Activated CD4-positive, alpha-beta T cell treated with anti-CD3 and anti-CD28 coated beads, Interleukin-2, amount 50 U/mL, for 1 hour (primary cell): ENCODE measurements at places on chromosomes 12 and 14.

GRCh38 chr12:21771311-21771710 lies 3.2 kb downstream of the KCNJ8 start:
- no peak for DNase-seq

DNA sequence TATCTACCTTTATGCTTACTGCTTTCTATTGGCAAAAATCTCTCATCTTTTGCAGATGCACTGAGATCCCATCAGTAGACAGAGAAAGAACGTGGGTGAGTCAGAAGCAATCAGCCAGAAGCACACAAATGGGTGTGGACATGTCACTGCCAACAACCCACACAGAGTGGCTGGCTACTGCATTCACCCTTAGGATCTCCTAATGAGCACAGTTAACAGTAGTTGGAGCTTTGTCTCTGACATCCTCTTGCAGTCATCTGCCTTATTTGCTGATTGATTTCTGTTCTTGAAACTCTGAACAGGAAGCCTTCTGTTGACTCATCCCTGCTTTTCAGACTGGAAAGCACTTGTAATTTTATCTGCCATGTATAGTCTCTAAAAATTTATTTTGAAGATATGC lies 117.2 kb downstream of the RGS6 start:
- DNase-seq: no peak

GRCh38 chr14:101495827-101496775 lies 65.2 kb upstream of the DIO3 start:
- DNase-seq: no peak

DNA sequence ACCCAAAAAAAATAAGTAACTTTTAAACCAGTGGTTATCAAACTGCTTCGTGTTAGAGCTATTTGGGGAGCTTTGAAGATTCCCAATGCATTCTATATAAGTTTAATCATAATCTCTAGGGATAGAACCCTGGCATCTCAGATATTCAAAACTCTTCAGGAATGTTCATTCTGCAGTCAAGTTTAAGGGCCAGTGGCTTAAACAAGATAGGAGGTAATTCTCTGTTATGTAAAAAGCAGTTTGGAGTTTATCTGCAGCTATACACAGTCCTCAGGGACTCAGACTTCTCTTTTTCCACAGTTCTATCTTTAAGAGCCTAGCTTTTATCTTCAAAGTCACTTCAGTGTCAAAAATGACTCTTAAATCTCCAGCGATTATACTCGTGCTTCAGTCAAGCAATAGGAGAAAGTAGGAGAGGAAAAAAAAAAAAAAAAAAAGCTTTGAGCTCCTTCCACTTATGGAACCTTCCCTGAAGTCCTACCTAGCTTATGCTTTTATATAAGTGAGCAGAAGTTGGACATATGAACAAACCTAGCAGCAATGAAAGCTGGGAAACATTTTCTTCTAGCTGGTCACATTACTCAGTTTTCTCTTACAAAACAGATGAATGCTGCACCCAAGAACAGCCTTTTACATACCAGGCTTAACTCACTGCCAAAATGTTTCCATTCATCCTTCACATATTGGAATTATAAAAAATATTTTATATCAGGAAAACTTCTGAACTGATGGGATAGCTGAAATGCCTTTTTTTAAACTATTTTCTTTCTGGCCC lies 302.8 kb downstream of the FSCB start:
- no peak for DNase-seq

- no peak for DNase-seq
These were observed 187.6 kb downstream of the NAV3 start for GRCh38 chr12:78018171-78018910.

DNA sequence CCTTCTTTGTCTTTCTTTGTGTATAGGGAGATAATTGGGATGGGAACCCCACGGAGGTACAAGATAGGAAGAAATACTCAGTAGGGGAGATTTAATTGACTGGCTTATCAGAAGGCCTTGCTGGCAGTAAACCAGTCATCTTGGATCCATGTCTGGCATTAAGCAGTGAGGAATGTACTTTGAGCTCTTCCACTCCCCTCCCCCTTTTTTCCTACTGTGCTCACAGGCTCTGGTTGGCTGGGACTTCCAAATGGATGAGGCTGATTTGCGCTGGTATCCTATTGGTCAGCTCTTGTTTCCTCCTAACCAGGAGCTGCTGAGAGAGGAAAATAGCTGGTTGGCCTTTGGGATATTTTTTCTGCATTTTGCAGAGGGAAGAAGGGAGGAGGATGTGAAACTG lies 24.7 kb downstream of the NGDN start:
- DNase-seq: no peak

- DNase-seq: no peak
These were observed 14.9 kb upstream of the HSP90B1 start for GRCh38 chr12:103915306-103915705.

DNA sequence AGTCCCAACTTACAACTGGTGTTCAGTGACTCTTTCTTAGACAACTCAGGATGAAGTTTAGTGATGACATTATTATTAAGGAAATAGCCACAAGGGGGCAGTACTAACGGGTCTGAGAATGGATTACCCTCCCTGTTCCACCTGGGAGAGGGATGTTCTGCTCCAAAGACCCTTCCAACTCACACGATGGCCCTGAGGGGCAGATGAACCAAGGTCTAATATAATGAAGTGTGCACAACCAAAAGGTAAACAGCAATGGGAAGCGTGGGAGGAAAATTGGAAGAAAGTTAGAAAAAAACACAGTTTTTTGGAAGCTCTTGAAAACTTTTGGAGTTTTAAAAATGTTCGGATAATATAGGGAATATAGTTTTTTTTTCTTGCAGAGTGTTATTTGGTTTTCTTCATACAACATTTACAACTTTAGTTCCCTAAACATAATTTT lies 24.0 kb downstream of the FGF6 start:
- peak; percentile 8 for DNase-seq

DNA sequence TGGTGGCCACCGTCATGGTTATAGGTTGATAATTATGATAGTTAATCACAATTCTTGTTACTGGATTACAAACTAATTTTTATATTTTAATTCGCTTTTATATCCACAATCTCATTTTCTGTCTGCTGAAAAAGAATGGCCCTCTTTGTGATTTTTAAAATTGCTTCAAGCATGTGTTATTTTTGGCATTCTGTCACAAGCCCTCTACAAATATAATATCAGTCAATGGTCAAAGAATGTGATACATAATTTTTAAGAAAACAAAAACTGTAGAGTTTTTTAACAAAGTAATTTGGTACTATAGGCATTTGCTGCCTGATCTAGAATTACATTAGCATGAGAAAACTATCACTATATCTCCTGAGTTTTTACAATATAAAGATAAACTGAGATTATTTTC lies 352.0 kb upstream of the TMTC1 start:
- no peak for DNase-seq

GRCh38 chr12:108315486-108316105 lies 23.5 kb downstream of the CMKLR1 start:
- DNase-seq: no peak

DNA sequence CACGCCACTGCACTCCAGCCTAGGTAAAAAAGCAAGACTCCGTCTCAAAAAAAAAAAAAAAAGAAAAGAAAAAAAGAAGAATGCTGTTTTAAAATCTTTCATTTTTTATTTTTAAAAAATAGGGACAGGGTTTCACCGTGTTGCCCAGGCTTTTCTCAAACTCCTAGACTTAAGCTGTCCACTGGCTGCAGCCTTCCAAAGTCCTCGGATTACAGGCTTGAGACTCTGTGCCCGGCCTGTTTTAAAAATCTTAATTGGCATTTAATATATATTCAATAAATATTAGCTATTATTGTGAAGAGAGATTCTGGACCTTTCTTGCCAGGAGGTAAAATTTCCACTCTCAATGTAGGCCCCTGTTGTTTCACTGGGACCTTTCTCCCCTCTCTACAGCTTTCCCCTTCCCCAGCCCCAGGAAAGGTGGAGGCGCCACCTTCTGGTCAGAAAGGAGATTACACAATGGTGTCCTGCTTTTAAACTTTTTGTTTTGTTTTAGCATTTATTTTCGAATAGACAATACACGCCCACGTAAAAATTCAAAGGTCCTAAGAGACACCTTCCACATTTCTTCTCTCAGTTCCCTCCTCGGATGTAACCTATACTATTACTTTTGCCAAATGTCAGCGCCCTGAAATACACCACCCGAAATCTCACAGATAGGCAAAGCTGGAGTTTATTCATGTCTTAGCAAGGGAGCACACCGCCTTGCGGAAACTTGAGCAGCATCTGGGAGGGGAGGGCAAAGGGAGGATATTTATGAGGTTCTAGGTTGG lies 23.8 kb upstream of the PHC1 start:
- peak; percentile 61 for DNase-seq

GRCh38 chr14:55585854-55586253 lies 5.8 kb downstream of the KTN1 start:
- no peak for DNase-seq

- no peak for DNase-seq
These were observed 4.4 kb downstream of the SLC22A17 start for GRCh38 chr14:23348297-23348655.

DNA sequence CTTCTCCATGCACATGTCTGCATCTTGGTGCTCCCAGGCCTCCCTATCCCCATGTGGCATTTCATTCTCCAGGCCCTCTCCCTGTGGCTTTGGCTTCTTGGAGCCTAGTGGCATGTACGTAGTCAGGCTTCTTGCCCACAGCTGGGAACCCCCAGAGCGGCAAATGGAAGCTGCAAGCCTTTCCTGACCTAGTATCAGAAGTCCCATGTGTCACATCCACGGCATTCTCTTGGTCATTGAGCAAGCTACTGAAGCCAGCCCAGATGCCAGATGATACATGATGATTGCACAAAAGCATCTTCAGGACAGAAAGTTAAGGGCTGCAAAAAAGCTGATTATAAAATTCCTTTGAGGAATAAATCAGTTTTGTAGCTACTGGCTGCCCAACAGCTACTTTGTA lies 154.9 kb downstream of the PELI2 start:
- no peak for DNase-seq

DNA sequence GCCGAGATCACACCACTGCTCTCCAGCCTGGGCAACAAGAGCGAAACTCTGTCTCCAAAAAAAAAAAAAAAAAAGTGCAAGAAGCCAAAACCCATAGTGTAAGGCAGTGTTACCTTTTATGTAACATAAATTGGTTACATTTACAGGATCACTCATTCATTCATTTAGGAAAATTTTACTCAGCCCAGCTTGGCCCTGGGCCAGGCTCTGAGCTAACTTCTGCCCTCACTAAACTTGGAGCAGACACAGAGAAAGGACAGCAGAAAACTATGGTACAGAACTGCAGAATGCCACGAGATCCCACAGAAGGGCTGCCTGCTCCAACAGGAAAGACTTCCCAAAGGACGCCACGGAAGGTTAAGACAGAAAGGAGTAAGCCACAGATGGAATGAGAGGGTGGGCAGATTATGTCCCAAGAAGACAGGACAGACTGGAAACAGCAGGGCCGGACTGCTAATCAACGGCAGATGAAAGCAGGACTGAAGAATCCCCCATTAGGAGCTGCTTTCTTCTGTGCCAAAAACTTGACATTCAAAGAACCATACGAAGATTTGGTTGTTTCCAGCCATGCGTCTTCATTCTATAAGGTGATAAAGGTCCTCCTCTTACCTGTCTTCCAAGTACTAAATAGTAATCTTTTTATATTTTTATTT lies 18.9 kb downstream of the PPP1R13B start:
- no peak for DNase-seq

DNA sequence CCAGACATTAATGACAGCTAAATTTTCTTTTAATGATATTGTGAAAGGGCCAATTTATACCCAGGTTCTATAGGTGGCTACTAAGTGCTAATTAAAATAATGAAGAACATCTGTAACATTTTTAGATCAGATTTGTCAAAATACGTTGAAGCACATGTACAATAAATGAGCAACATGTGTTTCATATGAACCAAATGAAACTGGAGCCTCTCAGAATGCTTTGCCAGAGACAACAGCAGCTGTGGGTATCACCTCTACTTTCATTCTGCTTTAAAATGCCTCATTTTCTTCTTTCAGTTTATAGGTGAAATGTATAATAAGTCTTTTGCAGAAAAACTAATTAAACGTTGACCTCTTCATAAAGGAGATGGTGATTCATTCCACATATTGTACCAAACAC lies 26.1 kb upstream of the MYF6 start:
- no peak for DNase-seq

GRCh38 chr12:128534906-128535305 lies 267.9 kb downstream of the TMEM132C start:
- DNase-seq: no peak

DNA sequence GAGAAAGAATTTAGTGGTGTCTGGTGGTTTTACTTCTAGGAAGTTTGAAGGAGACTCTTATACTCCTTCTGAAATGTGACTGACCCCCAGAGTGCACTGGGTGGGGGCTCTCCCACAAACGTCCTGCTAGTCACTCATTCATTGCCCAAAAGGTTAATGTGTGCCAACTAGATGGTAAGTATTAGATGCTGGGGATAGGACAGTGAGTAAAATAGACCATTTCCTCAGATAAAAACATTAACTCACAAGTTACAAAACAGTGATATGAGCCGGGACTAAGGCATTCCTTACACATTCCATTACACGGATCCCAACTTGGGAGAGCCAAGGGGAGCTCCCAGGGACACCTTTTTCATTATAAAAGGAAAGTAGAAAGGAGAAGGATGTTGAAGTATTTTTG lies 185.1 kb downstream of the ATXN7L3B start:
- no peak for DNase-seq

DNA sequence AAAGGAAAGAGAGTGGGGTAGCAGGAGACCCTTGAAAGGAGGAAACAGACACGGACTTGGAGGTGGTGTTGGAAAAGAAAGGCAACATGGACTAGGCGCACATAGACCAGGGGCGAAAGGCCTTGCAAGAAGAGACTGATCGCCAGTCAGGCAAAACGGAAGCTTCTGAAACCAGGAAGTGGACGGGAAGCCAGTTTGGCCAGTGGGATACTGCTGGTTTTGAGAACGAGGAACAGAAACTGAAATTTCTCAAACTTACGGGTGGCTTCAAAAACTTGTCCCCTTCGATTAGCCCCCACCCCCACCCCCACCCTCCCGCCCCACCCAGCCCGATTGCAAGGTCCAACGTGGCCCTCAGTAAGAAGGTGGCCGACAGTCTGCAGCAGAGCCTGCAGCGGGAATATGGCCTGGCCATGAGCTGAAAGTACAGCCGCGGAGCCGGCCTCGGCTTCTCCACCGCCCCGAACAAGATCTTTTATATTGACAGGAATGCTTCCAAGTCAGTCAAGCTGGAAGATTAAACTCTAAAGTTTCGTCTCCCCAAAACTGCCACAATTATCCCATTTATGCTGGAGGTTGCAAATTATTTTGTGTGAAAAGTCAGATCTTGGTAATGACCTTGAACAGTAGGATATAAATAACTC lies 364.7 kb downstream of the BCAT1 start:
- no peak for DNase-seq

DNA sequence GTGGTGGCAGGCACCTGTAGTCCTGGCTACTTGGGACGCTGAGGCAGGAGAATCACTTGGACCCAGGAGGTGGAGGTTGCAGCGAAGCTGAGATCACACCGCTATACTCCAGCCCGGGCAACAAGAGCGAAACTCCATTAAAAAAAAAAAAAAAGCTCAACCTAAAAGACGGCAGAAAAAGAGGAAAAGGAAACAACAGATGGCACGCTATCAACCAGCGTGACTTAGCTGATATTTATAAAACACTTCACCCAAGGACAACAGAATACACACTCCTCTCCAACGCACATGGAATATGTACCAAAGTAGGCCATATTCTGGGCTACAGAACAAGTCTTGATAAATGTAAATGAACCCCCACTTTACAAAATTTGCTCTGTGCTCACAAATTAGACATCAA lies 34.0 kb upstream of the CLMN start:
- no peak for DNase-seq
